NCI-H1436 treated with DMSO at 0.1 percent for 48 hours (cell line): ENCODE measurements at places on chromosomes 1 and 21.
A peak's percentile ranks its signal among the peaks of the same experiment; 100 is the strongest.

- no peak for DNase-seq
These were observed 189.1 kb downstream of the MIS18A start for GRCh38 chr21:32089766-32090165.

GRCh38 chr21:34530261-34530660, 18.3 kb upstream of the KCNE1 start:
- no peak for DNase-seq

GRCh38 chr1:225879521-225880221, 2.5 kb downstream of the TMEM63A start:
- no peak for DNase-seq

- DNase-seq = no peak
These were observed 56.5 kb downstream of the GABPA start for GRCh38 chr21:25791319-25791718.

- DNase-seq = no peak
These were observed 597.6 kb downstream of the LMO4 start for GRCh38 chr1:87926131-87926830.

- DNase-seq = no peak
These were observed 42.3 kb downstream of the KIF26B start for GRCh38 chr1:245197121-245197520.

GRCh38 chr1:209421978-209422680, 161.4 kb upstream of the CAMK1G start:
- no peak for DNase-seq

- no peak for DNase-seq
These were observed 30.2 kb downstream of the BRDT start for GRCh38 chr1:91979383-91979782.

GRCh38 chr1:192904438-192904895, 95.6 kb downstream of the RGS2 start:
- no peak for DNase-seq

- DNase-seq = no peak
These were observed 10.3 kb downstream of the LAPTM5 start for GRCh38 chr1:30747033-30748008.

DNA sequence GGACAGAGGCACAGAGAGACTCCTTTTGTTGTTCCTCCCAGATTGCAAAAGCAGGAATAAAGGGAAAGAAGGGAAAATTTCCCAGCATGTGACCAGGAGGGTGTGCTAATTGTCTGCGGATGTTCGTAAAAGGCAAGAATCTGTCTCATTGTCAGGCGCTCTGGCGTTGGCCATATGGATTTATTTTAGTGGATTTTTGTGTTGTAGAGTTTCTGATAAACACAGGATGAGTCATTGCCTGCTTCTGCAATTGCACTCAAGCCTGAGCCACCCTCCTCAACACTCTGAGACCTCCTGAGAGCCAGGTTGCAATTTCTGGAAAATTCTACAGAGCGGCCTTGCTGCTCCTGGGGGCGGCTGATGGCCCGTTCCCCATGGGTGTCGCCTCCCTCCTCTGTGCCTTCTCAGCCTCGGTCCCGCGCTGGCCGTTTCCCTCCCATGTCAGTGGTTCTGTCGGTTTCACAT, 227.7 kb downstream of the KAZN start:
- DNase-seq = no peak

GRCh38 chr1:165857046-165857801, 29.8 kb downstream of the UCK2 start:
- DNase-seq = no peak

GRCh38 chr1:99252630-99253029, 11.7 kb upstream of the PLPPR4 start:
- no peak for DNase-seq

DNA sequence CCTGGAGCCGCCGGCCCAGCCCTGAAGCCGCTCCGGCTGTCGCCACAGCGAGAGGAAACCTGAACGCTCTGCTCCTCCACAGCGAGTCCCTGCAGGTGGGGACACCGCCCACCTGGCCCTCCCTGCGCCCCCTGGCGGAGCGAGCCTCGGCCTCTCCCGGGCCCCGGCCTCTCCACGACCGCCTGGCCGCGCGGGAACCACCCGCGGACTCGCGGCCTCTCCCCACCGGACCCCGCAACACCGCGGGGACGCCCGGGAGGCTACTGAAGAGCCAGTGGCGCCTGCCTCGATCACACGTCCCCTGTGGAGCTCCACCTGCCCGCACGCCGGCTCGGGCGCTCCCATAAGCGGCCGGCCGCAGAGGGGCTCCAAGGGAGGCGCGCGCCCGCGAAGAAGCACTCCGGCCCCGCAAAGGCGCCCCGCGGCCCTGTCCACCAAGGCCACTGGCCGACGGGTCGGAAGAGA, 109.6 kb downstream of the KCNN3 start:
- DNase-seq = no peak

DNA sequence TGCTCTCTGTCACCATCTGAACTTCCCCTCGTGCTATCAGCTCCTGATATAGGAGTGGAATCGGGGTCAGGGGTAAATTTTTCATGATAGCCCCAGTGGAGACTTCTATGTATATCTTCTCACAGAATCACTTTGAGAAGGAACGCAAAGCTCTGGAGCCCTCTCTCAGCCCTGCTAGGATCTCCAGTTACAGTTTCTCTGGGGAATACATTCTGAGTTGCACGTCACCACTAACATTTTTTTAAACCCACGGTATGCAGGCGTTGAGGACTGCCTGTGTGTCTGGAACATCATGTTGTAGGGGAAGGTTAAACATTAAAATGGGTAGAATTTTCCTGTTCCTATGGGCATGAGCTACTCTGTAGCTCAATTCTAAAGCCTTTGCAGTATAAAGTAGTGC, 116.4 kb upstream of the FAM78B start:
- no peak for DNase-seq

- no peak for DNase-seq
These were observed 27.6 kb downstream of the DNAJC8 start for GRCh38 chr1:28205243-28205642.

GRCh38 chr1:64701886-64702285, 43.0 kb upstream of the RAVER2 start:
- no peak for DNase-seq

DNA sequence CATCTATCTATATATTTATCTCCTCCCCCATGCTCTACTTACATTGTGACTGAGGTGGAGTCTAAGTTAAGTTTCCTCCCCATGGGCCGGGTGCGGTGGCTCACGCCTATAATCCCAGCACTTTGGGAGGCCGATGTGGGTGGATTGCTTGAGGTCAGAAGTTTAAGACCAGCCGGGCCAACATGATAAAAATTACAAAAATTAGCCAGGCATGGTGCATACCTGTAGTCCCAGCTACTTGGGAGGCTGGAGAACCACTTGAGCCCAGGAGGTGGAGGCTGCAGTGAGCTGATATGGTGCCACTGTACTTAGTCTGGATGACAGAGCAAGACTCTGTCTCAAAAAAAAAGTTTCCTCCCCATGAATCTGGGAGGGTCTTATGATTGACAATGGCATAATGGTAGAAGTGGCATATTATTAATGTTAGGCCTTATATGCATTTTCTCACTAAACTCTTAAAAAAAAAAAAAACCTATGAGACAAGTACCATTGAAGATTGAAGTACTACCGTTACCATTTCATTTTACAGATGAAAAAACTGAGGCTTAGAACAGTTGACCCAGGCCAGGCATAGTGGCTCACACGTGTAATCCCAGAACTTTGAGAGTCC, 11.2 kb downstream of the F11R start:
- DNase-seq = no peak

- DNase-seq = no peak
These were observed at the start of gene TSPAN2 for GRCh38 chr1:115089420-115090185. Gene TSPAN2 (minus strand): TSS chr1:115089503. CDS start chr1:115089432, 71 bp downstream.

DNA sequence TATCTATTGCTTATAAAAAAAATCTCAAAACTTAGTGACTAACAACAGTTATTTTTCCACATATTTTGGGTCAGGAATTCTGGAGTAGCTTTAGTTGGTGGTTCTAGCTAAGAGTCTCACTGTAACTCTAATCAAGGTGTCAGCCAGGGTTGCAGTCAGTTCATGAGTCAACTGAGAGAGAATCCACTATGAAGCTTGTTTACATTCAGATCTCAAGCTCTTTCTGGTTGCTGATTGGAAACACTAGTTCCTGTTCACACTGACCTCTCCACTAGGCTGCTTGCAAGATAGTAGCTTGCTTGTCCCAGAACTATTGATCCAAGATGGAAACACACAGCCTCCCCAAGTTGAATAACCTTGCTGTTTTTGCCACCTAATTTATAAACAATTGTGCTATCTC, 1192.1 kb upstream of the B3GALT2 start:
- DNase-seq = no peak

DNA sequence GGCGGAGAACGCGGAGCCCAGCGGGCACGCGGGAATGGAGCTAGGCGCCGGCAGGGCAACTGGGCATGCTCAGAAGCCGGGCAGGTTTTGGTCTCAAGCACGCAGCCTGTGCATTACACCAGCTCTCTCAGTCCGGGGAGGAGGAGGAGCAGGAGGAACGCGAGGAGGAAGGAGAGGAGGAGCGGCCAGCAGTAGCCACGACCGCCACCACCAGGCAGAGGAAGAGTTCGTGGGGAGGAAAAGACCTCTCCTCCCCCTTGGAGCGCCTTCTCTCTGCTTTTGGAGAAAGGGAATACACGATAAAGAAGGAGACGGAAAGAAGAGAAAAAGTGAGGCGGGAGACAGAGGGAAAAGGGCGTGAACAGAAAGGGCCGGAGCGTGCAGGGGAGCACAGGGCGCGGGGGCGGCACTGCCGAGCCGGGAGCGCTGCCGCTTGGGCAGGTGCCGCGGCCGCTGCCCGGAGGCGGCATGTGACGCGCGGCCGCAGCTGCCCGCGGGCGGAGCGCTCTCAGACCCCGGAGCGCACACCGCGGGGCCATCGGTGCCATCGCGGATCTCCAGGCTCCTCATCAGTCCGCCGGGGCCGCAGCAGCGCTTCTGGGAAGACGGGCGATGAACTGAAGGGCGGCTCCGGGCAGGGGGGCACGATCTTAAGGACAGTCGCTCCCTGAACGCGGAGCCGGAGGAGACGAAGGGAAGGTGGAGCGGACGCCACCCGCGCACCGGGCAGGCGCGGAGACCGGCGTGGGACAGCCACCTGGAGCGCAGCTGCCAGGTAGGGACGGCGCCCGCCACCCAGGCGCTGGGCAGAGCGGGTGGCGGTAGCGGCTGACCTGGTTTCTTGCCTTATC, at the start of gene CHRM3:
TSS of gene CHRM3 (plus strand) at position 116 of the 851 bp plus-strand sequence. CDS start 520,884 bp downstream, outside the sequence.
- peak; percentile 30 for DNase-seq

- no peak for DNase-seq
These were observed 58.4 kb upstream of the COL6A1 start for GRCh38 chr21:45923146-45923545.

DNA sequence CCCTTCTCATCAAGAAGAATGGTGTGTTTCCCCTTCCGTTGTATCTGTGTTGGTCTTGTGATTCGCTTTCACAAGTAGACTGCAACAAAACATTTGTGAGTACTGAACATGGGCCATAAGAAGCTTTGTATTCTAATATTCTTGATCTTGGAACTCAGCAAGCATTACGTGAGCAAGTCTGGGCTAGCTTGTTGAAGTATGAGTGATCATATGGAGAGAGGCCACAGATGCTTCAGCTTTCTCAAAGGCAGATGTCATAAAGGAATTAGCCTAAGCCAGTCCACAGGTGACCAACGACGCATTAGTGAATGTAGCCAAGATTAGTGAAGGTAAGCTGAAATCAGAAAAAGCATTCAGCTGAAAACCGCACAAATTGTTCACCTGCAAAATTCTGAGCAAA, 609.6 kb upstream of the NEGR1 start:
- DNase-seq = no peak

- DNase-seq = no peak
These were observed 10.3 kb downstream of the ALX3 start for GRCh38 chr1:110060034-110060661.

DNA sequence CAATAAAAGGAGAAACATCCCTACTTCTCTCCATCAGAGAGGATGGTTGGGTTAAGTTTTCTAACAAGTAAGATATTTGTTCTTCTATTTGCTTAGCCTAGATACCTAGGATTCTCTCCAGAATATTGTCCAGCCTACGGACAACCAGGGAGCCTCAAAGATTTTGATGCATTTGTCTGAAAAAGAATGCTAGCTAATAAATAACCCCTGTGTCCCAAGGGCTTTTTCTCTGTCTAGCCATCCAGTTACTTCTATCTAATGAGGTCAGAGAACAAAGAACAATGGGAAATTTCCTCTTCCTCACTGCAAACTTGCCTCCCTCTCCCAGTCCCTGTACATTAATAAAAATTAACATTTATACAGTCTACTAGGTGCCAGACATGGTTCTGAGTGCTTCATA, 810 bp downstream of the RGS5 start:
- no peak for DNase-seq

DNA sequence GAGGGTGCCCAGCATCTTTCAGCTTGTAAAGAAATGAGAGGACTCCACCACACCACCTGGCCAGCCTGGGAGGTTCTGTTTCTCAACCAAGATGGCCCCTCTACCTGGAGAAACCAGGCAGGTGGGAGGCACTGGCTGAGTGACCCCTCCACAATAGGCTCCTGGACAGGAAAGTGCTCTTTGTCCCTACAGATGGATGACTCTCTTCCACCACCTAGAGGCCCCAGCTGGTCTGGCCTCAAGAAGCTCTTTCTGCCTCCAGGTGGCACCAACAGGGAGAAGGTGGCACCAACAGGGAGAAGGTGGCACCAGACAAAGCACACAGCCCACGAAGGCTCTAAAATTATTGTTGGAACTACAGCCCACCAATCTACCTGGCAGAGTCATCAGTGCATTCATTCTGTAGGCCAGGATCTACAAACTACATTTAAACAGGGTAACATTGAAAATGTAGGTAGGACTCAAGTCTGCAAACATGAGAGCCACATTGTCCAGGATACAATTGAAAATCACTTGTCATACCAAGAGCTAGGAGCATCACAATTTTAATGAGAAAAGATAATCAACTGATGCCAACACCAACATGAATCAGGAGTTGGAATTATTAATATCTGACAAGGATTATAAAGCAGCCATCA, 14.4 kb downstream of the TMPRSS3 start:
- DNase-seq = no peak

GRCh38 chr1:90948301-90948700, 73.5 kb downstream of the ZNF644 start:
- no peak for DNase-seq

DNA sequence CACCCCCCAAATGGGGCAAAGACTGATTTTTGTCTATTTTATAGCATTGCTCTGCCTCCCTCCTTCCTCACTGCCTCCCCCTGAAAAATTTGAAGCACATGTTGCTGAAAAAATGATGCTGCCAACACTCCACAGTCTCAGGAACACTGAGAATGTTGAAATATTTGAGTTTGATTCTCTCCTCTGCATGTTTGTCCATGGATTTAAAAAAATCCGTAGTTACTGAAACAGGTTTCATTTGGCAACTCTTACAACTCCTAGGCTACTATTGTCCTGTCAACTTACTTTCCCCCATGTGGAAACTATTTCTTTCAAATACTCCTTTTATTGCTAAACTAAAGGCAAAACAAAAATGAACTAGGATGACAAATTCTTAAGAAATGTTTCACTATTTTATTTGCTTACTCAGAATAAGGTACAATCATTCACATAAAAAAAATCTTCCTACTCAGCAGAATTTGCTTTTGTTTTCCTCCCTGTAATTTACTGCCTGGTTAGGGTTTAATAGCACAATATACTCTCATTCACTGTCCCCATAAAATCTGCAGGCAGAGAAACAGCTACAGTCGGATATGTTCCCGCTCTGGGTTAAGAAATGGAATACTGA, 50.2 kb downstream of the C21orf91 start:
- no peak for DNase-seq

- DNase-seq = peak; percentile 86
These were observed 18.5 kb downstream of the SERTAD4 start for GRCh38 chr1:210250998-210251679.

GRCh38 chr1:201706109-201706508, 122.8 kb upstream of the IPO9 start:
- no peak for DNase-seq

- DNase-seq = no peak
These were observed 379 bp downstream of the RER1 start for GRCh38 chr1:2391931-2392509.
